D721Med (cell line): ENCODE measurements at places on chromosomes 16 and 17.

- no peak for DNase-seq
These were observed 36.0 kb downstream of the STAT5B start for GRCh38 chr17:42240201-42240600.

GRCh38 chr17:17419631-17420030, 57.2 kb upstream of the MED9 start:
- DNase-seq = no peak

DNA sequence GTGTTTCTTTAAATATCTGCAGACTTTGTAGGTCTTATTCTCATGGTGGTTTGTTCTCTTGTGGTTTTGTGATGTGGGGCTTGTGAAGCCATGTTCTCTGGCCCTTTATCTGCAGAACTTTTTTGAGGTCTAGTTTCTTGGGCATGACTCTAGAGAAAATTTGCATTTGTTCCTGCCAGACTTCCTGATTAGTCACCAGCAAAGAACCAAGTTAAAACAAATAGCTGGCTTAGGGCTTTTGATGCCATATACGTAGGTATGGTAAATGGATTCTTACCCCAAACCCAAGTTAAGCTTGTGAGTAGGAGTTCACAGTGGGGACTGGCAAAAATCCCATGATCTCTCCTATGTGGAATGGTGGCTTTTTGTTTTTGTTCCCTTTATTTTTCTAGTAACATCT, 68.7 kb upstream of the IRX3 start:
- no peak for DNase-seq

DNA sequence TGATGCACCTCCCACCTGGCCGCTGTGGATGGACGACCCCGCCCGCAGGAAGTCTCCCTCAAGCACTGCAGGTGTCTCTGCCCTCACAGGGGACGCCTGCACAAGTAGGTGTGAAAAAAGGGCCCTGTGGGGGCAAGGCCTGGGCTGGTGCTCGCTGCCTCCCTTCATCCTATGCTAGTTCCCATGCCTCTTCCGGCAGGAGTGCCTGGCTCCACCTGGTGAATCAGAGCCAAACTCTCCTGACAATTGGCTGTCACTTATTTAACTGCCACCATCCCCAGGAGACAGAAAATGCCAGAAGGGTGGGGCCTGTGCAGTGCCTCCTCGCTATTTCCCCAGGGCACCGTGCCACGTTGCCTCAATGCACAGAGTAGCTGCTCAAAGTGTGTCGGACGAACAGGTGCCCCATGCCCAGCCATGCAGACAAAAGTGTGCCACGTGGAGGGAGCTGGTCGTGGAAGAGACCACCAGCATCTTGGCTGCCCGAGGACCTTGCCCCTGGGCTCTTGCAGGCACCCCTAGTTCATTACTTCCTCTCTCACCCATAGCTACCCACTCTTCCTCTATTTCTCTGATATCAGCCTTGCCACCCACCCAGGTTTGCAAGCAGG, 170.7 kb downstream of the SEC14L1 start:
- no peak for DNase-seq

DNA sequence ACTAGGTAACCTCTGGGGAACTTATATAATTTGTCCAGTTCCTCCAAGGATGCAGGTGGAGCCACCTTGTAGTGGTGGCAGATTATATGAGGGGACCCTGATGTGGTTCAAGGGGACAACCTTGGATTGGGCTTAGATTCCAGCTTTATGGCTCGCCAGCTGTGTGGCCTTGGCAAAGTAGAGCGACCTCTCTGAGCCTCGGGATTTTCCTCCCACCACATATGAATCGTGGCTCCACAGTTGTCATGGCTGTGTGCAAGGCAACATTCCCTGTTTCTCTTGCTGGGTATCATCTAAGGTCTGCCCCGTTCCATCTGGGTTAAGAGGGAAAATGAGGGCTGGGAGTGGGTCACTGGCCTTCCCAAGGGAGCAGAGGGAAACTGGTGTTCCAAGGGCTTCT, 104.6 kb downstream of the RAB11FIP4 start:
- no peak for DNase-seq

- no peak for DNase-seq
These were observed 20.9 kb downstream of the METRNL start for GRCh38 chr17:83100220-83100852.

- no peak for DNase-seq
These were observed 1.1 kb upstream of the KPNA2 start for GRCh38 chr17:68034452-68034776.

- no peak for DNase-seq
These were observed 138.7 kb upstream of the RPH3AL start for GRCh38 chr17:491086-492021.

GRCh38 chr16:24729243-24729950, at the start of gene TNRC6A:
Gene TNRC6A, plus strand, starts transcription at chr16:24729651. Its CDS starts 191 bp downstream, at chr16:24729842.
- peak; percentile 77 for DNase-seq

- no peak for DNase-seq
These were observed 78.8 kb upstream of the CDYL2 start for GRCh38 chr16:80883159-80883642.

DNA sequence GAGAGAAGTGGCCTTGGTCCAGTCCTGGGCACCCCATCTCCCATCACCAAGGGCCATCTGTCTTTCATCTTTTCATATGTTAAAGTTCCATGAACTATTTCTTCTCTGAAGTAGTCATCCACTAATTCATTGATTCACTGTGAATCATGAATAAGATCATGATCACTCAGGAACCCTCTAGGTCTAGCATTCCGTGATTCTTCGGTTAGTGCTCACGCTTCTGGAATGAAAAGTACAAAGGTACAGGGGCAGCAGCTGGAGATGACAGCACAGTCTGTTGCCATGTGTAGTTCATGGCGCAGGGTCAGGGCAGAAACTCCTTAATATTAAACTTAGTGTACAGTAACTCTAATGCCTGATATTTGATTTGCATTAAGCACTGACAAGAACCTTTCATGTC, 127.1 kb downstream of the CDH13 start:
- DNase-seq = no peak

GRCh38 chr16:72673118-72673517, 374.8 kb downstream of the ZFHX3 start:
- DNase-seq = no peak

DNA sequence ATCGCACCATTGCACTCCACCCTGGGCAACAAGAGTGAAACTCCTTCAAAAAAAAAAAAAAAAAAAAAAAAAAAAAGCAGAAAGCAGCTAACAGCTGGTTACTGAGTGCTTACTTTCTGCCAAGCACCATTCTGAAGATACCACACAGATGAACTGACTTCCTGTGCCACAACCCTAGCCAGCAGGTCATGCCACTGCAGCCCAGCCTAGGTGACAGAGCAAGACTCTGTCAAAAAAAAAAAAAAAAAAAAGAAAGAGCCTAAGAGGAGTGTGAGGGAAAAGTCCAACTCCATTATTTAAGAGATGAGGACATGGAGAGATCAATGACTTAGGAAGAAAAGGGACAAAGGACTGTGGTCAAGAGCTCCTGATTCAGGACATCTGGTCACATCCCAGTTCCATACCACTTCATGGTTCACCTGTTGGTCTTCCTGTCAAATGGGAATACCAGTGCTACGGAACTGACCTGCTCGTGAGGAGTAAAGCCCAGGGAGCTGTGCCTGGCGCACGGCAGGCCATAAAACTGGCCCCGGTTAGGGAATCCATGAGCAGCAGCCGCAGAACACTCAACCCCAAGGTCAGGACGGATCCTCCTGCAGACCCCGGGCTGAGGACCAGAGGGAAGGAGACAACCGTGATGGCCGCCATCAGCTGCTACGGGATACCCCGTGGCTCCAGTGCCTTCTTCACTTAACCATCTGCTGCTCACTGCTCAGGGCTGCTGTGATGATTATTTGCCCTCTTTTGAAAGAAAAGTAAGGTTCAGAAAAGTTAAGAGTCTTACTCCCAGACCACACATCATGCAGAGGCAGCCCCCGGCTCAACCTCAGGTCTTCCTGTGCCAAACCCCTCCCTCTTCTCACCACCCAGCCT, 950 bp downstream of the KLHDC4 start:
- DNase-seq = no peak
